AG09309 (cell line): ENCODE measurements at places on chromosomes 6 and 20.

- peak; percentile 5 for DNase-seq
Measured at GRCh38 chr6:161066511-161066910, 74.9 kb downstream of the MAP3K4 start.

DNA sequence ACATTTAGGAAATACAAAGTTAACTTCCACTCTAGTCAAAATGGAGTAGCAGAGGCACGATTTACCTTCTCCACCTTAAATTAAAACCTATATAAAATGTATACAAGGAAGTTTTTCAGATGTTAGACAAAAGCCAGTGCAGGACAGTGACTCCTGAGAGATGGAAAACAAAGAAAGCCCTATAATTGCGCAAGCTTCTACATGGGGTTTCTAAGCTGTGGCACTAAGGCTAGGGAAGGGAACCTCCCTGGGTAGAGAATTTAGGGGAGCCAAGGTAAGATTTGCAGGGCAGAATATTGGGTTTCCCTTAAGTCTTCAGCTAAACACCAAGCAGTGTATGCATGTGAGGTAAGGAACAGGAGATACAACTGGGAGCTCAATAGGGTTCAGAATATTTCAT, 18.5 kb upstream of the ZC3H12D start:
- no peak for DNase-seq

DNA sequence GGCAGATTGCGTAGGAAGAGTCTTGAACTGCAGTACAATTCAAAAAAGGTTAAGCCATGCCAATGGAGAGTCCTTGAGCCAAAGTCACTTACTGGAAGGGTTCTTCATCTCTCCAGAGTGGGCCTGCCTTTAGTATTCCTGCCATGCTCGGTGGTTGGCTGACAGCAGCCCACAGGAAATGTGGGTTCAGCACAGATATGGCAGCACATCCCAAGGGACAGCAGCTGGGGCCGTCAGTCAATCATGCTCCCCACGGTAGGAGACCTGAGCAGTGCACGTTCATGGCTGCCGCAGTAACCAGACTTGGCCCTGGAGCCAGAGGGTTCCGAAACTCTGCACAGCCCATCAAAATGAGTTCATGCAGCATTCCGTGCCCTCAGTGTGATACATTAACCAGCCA, 63.6 kb upstream of the SIRPA start:
- no peak for DNase-seq

- DNase-seq: no peak
Measured at GRCh38 chr6:127249621-127250020, 17.0 kb upstream of the RNF146 start.

DNA sequence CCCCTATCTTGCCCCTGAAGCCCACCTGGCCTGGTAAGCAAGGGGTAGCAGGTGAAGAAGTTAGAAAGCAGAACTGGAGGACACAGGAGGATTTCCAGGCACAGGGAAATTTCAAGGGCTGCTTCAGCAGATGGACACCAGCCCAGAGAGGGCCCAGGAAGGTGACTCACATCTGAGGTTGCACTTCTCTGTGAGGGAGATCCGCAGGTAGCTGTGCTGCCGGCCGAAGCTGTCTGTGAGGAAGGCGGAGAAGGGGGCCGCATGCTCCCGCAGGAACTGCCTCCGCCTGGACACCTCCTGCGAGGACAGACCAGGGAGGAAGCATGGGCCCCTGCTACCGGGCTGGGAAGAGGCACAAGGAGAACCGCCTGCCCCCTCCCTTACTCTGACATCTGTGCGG, 7.1 kb downstream of the MOCS1 start:
- no peak for DNase-seq

- DNase-seq: no peak
Measured at GRCh38 chr6:35955970-35956369, 35.1 kb upstream of the SRPK1 start.

DNA sequence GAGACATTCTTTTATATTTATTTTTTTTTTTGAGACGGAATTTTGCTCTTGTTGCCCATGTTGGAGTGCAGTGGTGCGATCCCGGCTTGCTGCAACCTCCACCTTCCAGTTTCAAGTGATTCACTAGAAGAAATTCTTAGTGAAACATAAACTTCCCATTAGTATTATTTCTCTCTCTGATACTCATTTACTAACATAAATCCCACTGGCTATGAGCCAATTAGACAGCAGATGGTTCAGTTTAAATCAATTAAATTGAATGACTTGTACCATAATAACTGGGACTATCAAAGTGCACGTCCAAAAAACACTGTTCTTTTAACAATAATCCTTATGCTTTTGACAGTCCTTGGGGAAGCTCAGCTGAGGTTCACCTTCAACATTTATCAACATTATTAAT, 111.2 kb upstream of the PTCHD4 start:
- DNase-seq: no peak

DNA sequence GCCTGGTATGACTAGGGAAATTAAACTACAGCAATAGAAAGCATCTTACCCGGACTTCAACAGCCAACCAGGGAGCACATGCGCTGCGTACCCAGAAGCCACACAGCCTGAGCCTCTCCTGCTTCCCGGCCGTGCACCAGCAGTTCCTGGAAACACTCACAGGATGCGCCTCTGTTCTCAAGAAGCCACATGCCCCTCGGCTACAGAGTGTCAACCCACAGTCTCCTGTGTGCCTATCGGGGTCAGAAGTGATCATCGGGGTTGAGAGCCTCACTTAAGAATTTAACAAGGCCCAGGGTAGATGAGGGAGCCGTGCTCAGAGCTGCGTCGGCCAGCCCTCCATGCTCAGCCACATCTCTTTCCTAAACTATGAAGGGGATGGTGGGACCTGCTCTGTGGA, 147.2 kb upstream of the GGTLC1 start:
- DNase-seq: no peak

DNA sequence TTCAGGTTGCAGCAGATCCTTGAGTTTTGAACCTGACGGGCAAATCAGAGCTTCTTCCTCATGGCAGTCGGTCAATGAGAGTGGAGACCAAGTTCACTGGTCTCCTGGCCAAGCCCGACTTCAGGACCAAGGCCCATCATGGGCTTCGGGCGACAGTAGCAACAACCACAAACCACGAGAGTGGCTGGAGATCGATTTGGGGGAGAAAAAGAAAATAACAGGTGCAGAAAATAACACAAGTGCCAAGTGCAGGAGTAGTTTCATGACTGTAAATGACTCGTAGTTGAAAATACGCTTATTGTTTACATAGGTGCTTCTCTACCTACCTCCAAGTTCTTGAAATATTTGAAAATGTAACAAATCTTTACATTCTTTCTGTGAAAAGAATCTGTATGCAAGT, 56.1 kb downstream of the DCBLD1 start:
- DNase-seq: no peak

DNA sequence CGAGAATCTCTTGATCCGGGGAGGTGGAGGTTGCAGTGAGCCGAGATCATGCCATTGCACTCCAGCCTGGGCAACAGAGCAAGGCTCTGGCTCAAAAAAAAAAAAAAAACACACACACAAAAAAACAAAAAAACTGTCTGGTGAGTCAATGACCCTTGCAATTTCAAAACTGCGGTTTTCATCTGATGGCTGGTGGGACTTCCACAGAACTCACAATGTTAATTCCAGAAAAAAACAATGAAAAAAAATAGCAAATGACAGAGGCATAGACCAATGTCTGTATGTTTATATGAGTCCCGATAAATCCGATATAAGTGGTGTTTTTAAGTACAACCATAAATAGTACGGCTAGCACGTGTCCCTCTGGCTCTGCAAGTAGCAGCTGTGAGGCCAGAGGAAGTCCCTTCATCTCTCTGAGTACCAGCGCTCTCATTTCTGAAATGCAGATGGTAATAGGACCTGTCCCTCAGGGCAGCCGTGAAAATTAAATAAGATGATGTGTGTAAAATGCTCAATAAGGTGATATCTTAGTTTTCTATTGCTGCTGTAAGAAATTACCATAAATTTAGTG, 21.9 kb upstream of the PTPN1 start:
- DNase-seq: no peak

DNA sequence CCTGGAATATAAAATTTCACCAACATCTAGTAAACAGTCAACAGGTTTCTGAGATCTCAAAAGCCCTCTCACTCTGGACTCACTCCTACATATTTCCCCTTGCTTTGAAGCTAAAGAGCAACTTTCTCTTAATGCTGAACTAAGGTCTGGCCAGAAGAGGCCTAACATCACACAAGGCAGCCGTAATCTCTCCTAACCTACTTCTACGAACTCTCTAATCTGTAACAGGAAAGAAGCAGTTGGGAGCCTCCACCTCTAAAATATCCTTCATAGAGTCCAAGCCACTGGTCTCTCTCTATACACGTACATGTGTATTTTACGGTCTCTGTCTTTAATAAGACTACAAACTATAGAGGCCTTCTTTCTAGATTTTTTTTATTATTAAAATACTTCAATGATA, 72.0 kb downstream of the REV3L start:
- no peak for DNase-seq

- DNase-seq: peak; percentile 4
Measured at GRCh38 chr6:107345393-107345792, 114.0 kb downstream of the PDSS2 start.

DNA sequence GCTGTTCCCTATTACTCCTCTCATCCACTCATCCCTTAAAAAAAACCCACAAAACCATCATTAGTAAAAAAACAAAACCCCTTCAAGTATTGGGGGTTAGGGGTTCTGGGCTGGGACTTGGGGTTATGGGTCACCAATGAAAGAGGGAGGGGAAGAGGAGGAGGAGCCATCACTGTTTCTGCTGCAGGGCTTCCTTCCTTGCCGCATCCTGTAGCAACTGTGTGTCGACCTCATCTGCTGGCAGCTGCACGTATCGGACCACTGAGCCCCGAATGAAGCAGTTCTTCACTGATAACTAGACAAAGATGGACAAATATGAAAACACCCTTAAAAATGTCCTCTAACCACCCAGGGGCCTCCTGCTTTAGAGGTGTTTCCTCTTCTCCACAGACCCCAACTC, 2.0 kb upstream of the VARS1 start:
- no peak for DNase-seq

- DNase-seq: peak; percentile 11
Measured at GRCh38 chr6:104326173-104327001, 533.3 kb downstream of the HACE1 start.

- no peak for DNase-seq
Measured at GRCh38 chr6:35262596-35262995, 3.1 kb downstream of the ZNF76 start.

- DNase-seq: peak; percentile 32
Measured at GRCh38 chr20:58131551-58132142, 96.8 kb downstream of the ANKRD60 start.

DNA sequence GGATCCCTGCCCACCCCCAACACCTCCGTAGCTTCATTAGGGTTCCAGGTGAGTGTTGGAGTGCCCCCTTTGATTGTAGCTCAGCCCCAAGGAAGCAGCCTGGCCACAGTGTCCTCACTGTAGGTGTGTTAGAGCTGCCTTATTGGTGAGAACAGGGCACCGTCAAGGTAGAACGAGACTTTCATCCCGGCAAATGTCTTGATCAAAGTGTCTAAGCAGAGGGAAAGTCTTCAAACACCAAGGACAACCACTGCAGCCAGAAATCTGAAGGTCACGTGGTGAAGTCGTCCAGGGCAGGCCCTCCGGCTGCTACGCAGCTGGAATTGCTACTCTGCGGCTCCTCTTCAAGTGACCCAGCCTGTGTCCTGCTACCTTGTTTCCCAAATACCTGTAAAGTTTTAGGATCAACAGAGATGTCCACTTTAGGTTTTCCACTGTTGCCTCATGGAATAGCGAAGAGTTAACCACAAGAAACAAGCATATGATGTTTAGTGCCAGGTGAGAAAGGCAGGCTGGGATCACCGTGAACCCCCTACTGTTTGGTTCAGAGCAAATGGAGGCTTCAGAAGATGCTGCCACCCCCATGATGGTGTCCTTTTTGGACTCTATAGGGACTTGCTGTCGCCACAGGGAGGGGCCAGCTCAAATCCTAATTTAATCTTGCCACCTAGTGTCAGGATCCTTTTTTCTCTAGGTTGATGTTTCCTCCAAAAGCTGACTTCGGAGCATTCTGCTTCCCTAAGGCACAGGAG, 1.7 kb upstream of the DLL1 start:
- no peak for DNase-seq

DNA sequence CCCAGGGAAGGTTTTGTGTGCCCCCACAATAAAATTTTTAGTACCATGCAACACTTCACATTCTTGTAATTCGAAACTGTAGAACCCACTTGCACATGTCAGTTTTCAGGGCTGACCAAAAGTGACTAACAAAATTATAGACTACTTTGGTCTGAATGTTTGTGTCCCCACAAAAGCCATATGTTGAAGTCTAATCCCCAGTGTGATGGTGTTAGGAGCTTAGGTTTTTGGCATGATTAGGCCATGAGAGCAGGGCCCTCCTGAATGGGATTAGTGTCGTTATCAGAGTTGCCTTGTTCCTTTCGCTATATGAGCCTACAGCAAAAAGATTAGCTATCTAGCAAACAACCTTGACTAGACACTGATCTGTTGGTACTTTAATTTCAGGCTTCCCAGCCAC, 49.0 kb upstream of the TENT5A start:
- DNase-seq: no peak

DNA sequence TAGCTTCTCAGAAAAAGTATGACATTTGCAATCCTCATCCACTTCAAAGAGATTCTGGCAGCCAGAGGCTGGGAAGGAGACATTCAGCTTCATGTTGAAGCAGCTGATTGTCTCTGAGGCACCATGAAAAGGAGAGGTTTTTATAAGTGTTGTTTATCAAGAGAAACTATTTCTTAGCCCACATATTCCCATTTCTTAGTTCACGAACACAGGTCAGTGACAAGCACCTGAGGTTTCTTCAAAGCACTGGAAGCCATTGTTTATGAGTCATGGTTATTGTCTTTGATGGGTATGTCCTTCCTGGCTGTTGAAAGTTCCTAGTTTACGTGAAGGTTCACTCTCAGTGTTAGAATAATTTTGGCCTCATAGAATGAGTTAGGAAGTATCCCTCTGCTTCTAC, 3.0 kb upstream of the DDX43 start:
- DNase-seq: no peak

DNA sequence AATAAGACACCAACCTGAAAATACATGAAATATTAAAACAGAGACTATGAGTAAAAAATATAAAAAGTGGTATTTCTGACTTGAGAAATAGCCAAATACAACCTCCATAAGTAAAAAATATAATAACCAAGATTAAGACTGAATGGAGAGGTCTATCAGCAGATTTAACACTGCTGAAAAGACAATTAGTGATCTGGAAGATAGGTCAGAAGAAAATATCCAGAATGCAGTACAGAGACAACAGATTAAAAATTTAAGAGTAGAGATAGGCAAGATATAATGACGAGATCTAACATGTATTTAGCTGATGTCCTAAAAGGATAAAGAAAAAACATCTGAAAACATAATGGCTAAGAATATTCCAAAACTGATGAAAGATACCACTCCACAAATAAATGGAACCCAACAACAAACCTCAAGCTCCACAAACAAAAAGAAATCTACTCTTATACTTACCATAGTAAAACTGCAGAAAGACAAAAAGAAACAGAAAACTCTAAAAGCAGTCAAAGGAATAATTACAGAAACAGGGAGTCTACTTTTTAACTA, 18.8 kb downstream of the ESF1 start:
- no peak for DNase-seq
